Camera-type eye (tissue), 1 donor: ENCODE measurements at places on chromosomes 12 and 14. TPM values are rescaled to one million over a fixed set of nuclear protein-coding genes. Genes with fewer than 3 reads are reported as not detected.

CMA1 gene
- not detected for total RNA-seq

TAS2R7 gene
- total RNA-seq = not detected

VEZT gene
- total RNA-seq = 206 TPM

GLRX5 gene
- 30.5 TPM for total RNA-seq

CLEC4D gene
- 0.55 TPM for total RNA-seq

SLC4A8 gene
- total RNA-seq = 27.6 TPM

INHBE gene
- total RNA-seq = not detected

TIMELESS gene
- total RNA-seq = 24.6 TPM

GPR137C gene
- 42.0 TPM for total RNA-seq

AHNAK2 gene
- total RNA-seq = 20.0 TPM

APEX1 gene
- 116 TPM for total RNA-seq

SRRM4 gene
- total RNA-seq = 21.8 TPM

CELA1 gene
- total RNA-seq = not detected

RASAL1 gene
- total RNA-seq = 2.9 TPM

MYF6 gene
- total RNA-seq = 19.2 TPM

MDP1 gene
- total RNA-seq = 20.5 TPM

PXN gene
- total RNA-seq = 61.1 TPM

MIA2 gene
- 34.1 TPM for total RNA-seq

CCDC175 gene
- total RNA-seq = 8.6 TPM

PPP1R13B gene
- 23.8 TPM for total RNA-seq

CARMIL3 gene
- 7.8 TPM for total RNA-seq

RNASE7 gene
- 0.55 TPM for total RNA-seq

C12orf50 gene
- 0.22 TPM for total RNA-seq

PLCZ1 gene
- total RNA-seq = not detected

CCDC177 gene
- 3.7 TPM for total RNA-seq

TAS2R31 gene
- 30.5 TPM for total RNA-seq

TDG gene
- total RNA-seq = 57.5 TPM

OAS2 gene
- 3.4 TPM for total RNA-seq

C14orf39 gene
- total RNA-seq = 8.5 TPM

HOTAIR gene
- total RNA-seq = not detected

ADAMTS20 gene
- total RNA-seq = 1.6 TPM

ARMH4 gene
- 44.6 TPM for total RNA-seq
